Stimulated activated CD8-positive, alpha-beta memory T cell treated with anti-CD3 and anti-CD28 coated beads, Interleukin-15, amount 100 ng/mL, for 24 hours (primary cell): ENCODE measurements at places on chromosomes 13 and 19.

DNA sequence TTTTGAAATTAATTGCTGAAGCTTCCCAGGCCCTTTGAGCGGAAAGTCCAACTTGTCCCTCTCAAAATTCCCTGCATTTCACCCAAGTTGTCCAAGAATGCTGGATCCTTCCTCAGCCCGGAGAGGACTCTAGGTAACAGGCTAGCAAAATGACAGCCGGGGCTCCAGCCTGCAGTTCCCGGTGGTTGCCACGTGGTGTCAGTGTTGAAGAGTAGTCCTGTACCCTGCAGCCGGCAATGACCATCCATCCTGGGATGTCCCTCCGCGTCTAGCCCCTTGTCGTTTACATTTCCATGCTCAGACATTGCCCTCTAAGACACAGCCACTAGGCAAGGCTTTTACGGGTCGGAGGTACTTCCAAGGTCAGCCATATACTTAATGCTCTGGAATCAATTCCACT, 31.4 kb upstream of the MTIF3 start:
- no peak for DNase-seq

- no peak for DNase-seq
These were observed 39.2 kb upstream of the CYP2A7 start for GRCh38 chr19:40921005-40921897.

DNA sequence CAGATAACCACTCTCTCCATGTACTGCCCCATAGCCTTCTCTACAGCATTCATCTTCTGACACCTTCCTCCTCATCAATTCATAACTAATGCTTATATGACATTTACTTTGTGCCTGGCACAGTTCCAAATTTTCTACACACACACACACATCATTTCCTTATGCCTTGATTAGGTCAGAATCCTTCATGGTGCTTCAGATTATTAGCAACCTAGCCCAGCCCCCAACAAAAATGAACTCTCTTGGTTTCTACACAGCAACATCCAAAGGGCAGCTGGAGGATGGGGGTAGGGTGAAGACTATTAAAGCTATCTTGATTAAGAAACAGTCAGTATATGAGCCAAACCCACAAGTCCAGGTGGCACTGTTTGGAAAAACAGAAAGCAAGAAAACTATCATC, 3.7 kb downstream of the RUBCNL start:
- DNase-seq = no peak

- no peak for DNase-seq
These were observed 28.2 kb upstream of the CYSLTR2 start for GRCh38 chr13:48625413-48626076.

DNA sequence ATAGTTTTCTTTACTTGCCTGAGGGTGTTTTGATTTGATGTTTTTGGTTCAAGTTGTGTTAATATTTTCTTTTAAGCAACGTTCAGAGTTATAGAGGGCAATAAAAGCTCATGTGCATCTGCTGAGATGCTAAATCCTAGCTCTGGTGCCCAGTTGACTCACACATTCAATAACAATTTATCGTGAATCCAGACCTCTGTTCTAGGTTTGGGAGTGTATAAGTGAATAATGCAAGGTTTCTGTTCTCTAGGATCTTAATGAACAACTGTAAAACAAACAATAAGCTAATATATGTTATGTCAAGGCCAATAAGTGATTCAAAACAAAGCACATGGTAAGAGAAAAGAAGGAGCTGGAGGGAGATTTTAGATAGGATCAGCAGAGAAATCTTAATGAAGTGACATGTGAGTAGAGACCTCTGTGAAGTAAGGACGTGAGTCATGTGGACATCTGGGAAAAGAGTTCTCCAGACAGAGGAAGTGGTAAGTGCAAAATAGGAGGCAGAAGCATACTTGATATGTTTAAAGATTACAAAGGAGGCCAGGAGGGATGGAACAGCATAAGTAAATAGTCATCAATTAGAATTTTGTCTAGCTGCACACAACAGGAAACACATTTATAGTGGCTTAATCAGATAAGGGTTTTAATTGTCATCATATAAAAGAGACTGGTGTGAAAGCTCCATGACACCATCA, 278.5 kb upstream of the HTR2A start:
- DNase-seq = no peak
